ENCODE measurements at places on chromosomes 2 and 18.

DNA sequence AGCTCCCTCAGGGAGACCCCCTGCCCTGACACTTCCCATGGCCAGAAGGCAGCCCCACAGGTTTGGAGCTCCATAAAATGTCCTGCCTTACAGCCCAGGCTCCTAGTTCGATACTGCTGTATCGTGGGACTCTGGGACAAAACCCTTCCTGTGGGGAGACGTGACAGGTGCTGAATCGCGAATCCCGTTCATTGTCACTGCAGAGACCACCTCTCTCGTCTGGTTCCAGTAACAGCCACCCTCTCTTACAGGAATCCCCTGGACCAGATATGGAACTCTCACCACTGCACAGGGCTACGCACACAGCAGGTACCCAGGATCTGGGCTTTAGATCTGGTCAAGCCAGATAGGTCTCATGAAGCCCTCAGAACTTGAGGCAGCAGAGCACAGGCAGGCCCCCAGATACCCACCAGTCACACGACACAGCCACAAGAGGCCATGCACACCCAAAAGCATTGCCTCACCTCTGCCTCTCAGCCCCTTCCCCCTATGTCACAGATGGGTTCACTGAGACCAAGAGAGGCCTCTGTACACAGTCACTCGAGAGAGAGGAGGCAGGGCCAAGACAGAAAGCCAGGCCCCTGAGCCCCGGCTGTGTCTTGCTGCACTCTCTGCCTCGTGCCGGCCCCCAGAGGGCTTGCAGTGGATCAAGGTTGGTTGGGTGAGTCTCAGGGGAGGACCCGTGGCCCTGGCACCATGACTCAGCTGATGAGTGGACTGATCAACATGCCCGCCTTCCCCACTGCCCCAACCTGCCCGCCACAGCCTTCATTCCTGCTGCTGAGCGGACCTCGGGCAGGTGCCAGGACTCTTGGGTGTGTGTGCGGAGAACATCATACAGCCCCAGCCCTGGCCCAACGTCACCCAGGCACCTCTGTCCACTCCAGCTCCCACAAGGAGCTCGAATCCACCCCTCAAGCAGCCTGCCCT, 7.6 kb downstream of the SDC1 start:
- no peak for DNase-seq

DNA sequence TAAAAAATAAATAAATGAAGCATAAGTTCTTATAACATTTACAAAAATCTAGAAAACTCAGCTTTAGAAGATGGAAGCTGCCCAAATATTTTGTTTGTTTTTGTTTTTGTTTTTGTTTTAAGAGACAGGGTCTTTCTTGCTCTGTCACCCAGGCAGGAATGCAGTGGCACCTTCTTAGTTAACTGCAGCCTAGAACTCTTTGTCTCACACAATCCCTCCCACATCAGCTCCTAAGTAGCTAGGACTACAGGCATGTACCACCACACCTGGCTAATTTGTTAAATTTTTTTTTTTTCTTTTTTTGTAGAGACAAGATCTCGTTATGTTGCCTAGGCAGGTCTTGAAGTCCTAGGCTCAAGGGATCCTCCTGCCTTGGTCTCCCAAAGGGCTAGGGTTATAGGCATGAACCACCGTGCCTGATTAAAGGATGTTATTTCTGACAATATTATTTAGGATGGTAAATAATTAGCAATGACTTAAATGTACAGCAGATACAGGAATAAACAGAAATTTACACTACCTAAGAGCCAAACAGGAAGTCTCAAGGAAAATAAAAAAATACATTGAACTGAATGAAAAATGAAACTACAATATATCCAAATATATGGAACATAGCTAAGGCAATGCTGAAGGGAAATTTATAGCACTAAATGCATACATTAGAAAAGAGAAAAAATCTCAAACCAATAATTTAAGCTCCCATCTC, 17.2 kb downstream of the SESTD1 start:
- no peak for DNase-seq

GRCh38 chr2:30127016-30127893, 19.6 kb upstream of the YPEL5 start:
- no peak for DNase-seq

GRCh38 chr2:215437614-215438013, 1.7 kb upstream of the FN1 start:
- no peak for DNase-seq

- DNase-seq, result no peak
These were observed 65.8 kb downstream of the NDUFA10 start for GRCh38 chr2:239959059-239959971.
